ENCODE measurements at places on chromosomes 2 and 18.
A peak's percentile ranks its signal among the peaks of the same experiment; 100 is the strongest.

- no peak for DNase-seq
These were observed 22.3 kb upstream of the DUSP2 start for GRCh38 chr2:96167407-96168013.

DNA sequence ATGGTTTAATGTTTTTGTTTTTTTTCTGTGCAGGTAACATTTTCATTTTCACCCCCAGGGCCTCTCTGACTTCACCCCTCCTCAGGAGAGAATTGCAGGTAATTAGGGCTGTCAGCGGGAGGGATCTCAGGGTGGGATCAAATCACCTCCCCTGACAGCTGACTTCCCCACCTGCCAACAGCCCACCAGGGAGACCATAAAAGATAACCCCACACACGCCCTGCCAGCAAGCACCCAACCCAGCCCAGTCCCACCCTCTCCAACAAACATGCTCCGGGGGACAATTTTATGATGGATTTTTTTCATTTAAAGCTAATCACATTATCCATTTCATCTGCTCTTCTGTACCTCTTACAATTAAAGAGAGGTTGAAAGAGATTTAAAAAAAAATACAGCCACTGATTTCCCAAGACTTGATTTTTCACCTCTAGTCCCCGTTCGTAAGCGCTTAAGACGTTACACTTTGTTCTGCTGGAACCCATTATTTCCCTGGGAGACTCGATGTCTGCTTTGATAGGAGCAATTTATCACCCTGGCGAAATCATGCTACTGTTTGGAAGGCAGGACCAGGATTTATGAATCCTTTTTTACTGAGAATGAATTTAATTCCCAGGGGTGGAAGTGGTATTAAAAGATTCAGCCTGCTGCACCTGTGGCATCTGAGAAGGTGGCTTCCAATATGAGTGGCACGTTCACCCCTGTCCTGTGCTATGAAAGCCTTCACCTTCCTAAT lies 232.9 kb upstream of the ID2 start:
- DNase-seq, result no peak

GRCh38 chr2:18566145-18566769 lies 5.8 kb upstream of the RDH14 start:
- DNase-seq, result no peak

GRCh38 chr2:211867845-211868451 lies 670.7 kb downstream of the ERBB4 start:
- peak; percentile 46 for DNase-seq

GRCh38 chr2:96259497-96259921 lies 6.3 kb downstream of the TMEM127 start:
- no peak for DNase-seq

DNA sequence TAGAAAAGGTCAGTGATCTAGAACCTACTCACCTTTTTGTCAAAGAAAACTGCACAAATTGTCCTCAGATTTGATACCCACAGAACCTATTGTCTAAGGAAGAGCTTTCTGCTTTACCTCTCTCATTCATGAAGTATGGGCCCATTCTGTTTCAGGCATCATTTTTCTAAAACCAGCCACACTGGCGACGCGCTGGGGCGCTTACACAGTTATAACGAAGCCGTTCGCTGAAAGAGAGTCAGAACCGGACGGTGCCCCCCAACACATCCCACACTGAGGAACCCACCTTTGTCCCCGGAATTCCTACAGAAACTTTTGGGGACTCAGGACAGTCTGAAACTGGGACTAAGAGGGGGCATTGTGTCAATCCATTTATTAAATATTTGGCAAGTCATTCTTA lies 206.3 kb upstream of the HAAO start:
- no peak for DNase-seq

DNA sequence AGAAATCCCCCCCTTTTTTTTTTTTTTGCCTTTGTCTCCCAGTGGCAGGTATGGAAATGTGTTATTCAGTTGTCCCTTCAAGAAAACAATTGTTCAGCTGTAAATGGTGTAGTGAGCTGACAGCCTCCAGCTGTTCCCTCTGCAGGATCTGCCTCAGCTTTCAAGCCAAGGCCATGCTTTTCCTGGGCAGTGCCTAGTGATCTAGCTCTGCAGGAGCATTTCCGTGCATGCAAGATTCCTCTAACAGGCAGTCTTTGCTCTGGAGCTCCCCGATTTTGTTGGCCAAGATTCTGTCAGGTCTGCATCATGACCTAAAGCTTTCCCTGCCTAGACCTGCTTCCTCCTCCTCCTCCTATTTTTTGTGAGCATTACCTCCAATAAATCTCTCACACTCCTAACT lies 300.7 kb upstream of the UBE2E3 start:
- no peak for DNase-seq

DNA sequence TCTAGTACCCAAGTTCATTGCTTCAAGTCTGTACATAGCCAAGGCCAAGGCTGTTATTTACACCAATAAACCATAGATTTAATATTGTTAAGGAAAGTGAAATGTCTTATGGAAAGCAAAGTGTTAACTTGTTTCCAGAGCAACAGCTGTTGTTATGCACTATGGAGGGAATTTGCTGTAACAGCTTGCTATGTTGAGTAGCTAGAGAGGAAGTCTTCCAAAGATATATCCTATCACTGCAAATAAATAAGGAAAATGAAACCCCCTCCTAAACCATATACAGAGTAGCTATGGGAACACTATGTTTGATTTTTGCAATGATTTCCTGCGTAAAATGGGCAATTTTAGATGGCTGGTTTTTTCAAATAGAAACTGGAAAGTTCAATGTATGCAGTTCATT lies 21.1 kb downstream of the TMEM182 start:
- DNase-seq, result no peak

- DNase-seq, result no peak
These were observed 6.8 kb downstream of the SFT2D3 start for GRCh38 chr2:127707890-127708648.

- DNase-seq, result no peak
These were observed 260.5 kb downstream of the C1D start for GRCh38 chr2:67802291-67802690.

- DNase-seq, result no peak
These were observed 197.0 kb downstream of the HRH4 start for GRCh38 chr18:24657444-24657842.

DNA sequence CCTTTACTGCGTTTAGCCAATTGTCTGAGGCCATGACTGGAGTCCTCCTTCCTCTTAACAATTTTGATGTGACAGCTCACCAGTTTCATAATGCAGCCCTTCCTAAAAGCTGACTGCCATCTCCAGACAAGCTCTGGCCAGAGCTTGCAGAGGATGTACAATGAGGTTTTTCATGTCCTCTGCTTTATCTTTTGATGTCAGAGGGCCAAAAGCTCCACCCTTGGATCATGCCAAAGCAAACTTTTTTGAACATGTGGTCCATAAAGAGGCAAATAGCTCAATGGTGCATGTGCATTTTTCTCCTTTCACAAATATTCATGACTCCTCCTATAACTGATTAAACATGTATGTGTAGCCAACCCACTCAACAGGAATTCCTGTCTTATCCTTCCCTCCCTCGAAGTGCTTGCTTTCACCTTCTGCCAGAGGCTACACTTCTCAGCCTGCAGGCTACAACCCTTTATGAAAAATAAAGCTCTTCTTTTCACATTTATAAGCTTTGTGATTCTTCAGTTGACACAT lies 266.2 kb downstream of the FBXO15 start:
- peak; percentile 21 for DNase-seq

Measured in EL (cell line).